Stimulated activated CD4-positive, alpha-beta T cell treated with anti-CD3 and anti-CD28 coated beads, TNF-alpha, amount 100 ng/mL, for 1 hour (primary cell): ENCODE measurements at places on chromosomes 6 and 20.

GRCh38 chr6:41273714-41274113 is 12.8 kb downstream of the TREM1 start:
- no peak for DNase-seq

GRCh38 chr6:132209351-132209750 is 191.9 kb downstream of the MOXD1 start:
- no peak for DNase-seq

DNA sequence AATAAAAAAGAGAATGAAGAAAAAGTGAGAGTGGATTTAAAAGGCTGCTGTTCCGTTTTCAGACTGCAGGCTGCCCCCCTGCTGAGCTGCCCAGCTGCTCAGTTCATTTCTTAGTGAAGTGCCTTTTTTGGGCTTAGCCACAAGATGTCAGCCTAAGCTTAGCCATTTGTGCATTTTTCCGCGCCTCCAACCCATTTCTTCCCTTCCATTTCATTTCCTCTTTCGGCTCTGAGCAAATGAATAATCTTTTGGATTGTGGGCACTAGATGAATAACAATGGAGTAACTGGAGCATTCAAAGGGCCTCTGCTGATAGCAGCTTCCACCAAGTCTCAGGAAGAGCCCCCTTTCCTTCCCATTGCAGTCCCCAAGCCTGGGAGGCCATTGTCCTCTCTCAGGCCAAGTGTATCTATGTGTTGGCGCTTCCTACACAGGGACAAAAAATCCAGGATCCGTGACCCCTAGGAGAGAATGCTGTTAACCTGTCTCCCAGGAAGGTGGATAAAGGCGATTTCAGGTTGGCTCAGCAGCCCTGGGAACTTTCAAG is 83.5 kb upstream of the SPTLC3 start:
- no peak for DNase-seq

GRCh38 chr6:157383471-157383870 is 2.5 kb downstream of the ZDHHC14 start:
- no peak for DNase-seq

- no peak for DNase-seq
Measured at GRCh38 chr6:132964101-132964867, 149.9 kb downstream of the RPS12 start.

DNA sequence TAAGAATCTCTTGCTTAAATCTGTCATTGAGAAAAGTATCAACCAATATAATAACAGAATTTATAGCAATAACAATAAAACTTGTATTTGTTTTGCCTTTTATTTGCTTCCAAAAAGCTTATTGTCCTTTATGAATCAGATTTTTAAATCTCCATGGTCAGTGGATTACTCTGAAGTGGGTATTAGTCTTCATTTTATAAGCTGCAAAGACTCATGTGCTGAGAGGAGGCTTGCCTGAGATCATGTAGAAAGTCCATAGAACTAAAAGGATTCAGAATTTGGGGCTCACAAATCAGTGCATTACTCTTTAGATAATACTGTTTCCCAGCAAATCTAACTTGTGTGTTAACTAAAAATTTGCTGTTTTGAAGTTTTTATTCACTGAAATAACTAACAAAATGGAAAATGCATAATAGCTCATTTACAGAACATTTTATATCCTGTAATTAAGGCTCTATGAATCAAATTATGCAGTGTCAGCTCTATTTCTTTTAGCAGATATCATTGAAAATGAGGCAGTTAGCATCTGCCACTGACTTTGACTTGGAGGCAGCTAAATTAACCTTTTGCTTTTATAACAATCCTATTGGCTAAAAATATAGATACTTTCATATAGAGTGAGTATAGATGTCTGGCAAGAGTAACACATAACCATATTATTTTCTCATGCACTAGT is 781.1 kb upstream of the CITED2 start:
- no peak for DNase-seq

- no peak for DNase-seq
Measured at GRCh38 chr6:99241905-99242534, 107.5 kb downstream of the FAXC start.

- no peak for DNase-seq
Measured at GRCh38 chr20:9398882-9399281, 115.5 kb upstream of the LAMP5 start.

- no peak for DNase-seq
Measured at GRCh38 chr20:36384022-36384619, 78.0 kb downstream of the DLGAP4 start.
